Calu3 (cell line): ENCODE measurements at places on chromosomes 6 and 20. TPM values are rescaled to one million over a fixed set of nuclear protein-coding genes. Genes with fewer than 3 reads are reported as not detected.

GRCh38 chr6:157813750-157814455 lies 9.1 kb upstream of the SNX9 start:
- DNase-seq, result no peak

- no peak for DNase-seq
These were observed 35.9 kb downstream of the RIPOR3 start for GRCh38 chr20:50655311-50655880.

DNA sequence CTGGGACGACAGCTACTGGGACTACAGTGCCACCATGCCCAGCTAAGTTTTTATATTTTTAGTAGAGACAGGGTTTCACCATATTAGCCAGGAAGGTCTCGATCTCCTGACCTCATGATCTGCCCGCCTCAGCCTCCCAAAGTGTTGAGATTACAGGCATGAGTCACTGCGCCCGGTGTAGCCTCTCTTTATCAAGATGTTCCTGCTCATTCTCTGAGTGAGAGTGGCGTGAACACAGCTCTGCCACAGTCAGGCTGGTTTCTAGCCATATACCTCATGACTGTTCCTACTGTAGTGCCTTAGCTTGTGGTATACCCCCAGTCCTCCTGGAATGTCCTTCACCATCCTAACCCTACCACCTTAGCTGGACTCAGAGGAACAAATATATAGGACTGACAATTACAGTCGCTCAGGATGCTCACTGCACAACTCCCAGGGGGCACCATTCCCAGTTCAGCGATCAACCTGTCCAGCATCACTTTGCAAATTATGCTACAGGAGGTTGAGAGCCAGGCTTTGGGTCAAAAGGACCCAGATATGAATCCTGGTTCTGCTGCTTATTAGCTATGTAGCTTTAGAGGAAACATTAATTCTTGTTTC lies 86.3 kb downstream of the CHMP4B start:
- DNase-seq, result peak; percentile 58

DNA sequence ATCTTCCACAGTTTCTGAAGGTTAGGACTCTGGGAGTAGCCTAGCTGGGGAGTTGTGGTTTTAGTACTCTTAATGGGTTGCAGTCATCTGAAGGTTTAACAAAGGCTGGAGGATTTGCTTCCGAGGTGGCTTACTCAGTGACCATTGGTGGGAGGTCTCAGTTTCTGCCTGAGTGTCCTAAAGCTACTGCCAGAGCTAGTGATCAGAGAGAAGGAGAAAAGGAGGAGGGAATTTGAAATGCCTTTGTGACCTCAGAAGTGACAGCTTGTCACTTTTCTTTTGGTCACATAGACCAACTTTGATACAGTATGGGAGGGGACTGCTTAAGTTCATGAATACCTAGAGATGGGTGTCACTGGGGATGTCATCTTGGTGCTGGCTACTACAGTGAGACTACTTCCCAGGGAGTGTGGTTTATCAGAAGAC lies 41.3 kb downstream of the NCOA3 start:
- no peak for DNase-seq

- no peak for DNase-seq
These were observed 35.2 kb upstream of the EEF1E1 start for GRCh38 chr6:8137529-8137939.

DNA sequence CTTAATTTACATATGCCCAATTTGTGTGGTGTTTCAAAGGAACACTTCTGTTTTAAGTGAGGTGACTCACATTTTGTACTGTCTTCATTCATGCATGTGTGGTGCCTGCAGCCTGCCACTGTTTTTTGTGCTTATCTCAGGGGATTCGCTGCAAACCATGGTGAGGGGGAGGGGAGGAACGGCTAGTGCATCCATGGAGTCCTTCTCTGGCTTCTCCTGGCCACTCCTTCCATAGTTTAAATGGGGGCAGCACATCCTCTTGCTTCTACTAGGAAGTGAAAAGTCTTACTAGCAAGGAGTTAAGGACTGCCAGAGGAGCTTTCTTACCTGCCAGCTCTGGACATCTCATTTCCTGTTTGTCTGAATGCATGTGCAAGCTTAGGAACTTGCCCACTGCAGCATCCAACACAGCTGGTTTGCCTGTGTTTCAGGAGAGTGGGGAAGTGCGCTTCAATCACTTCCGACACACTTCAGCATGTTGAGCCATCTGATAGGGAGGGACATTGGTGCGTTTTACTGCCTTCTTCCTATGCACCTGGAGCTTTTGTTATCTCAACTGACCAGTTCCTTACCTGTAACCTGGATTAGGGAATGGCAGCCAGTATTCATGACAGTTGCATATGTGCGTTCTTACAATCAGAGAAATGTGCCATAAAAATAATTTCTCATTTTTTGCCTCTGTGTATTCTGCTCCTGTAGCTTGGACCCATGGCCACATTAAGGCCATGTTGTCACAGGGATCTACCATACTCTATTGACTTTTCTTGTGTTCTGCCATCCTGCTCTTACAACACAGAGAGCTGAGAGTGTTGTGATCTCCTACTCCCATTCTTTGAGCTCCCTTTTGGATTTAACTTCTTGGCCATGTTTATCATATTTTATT lies 211.3 kb downstream of the ARID1B start:
- no peak for DNase-seq

DNA sequence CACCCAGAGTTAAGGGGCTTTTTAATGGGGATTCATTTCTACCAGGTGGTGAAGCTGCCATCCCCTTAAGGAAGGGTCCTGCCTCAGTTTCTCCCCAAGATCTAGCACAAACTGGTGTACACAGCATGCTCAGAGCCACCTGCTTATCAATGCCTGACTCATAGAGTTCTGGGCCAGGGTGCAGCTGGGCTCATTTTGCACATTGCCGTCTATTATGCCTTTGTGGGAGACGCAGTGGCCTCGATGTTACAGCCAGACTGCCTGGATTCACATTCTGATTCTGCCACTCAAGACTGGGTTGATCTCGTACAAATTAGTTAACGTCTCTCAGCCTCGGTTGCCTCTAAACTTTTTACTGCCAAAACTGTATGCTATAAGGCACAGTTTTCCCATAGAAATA lies 365.7 kb downstream of the ZFAND3 start:
- no peak for DNase-seq

DNA sequence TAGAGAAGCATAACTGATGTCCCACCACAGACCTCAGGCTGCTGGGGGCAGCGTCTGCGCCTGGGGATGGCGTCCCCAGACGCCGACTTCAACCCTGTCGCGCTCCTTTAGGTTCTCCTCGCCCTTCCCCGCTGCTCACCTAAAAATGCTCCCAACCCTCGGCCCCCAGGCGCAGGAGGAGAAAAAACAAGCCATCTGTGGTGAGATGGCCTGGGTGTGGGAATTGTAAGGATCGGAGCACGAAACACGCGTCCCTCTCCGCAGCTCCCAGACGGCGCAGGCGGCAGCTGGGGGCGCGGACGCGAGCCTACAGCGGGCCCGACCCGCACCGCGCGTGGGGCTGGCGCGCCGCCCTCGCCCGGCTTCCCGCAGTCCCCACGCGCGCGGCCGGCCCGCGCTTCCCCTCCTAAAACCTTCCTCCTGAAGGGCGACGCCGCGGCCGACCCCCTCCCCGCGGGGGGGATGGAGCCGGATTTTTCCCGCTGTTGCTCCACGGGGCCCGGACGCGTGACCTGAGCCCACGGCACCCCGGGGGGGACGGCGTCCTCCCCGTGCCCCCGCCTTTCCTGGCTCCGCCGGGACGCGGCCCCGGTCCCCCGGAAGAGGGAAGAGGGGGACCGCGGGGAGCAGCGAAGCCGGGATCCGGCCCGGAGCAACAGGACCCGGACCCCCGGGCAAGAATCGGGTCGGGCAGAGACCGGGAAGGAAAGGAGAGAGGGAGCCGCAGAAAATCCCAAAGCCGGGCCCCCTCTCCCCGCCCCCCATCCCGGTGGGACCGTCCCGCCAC lies 611 bp downstream of the EPB41L2 start:
- no peak for DNase-seq

- DNase-seq, result no peak
These were observed 14.1 kb upstream of the SIRPB2 start for GRCh38 chr20:1505361-1505760.

GRCh38 chr6:14766391-14766994 lies 479.4 kb upstream of the JARID2 start:
- DNase-seq, result no peak

DNA sequence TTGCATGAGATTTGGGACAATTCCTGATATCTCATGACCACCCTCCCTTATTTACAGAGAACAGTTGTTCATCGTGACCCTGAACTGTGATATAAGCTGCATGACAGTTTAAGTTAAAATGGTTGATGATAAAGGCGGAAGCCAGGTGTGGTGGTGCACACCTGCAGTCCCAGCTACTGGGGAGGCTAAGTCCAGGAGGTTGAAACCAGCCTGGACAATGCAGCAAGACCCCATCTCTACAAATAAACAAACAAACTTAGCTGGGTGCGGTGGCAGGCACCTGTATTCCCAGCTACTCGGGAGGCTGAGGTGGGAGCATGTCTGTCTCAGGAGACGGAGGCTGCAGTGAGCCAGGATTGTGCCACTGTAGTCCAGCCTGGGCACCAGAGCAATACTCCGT lies 24.1 kb downstream of the COL20A1 start:
- DNase-seq, result no peak

DNA sequence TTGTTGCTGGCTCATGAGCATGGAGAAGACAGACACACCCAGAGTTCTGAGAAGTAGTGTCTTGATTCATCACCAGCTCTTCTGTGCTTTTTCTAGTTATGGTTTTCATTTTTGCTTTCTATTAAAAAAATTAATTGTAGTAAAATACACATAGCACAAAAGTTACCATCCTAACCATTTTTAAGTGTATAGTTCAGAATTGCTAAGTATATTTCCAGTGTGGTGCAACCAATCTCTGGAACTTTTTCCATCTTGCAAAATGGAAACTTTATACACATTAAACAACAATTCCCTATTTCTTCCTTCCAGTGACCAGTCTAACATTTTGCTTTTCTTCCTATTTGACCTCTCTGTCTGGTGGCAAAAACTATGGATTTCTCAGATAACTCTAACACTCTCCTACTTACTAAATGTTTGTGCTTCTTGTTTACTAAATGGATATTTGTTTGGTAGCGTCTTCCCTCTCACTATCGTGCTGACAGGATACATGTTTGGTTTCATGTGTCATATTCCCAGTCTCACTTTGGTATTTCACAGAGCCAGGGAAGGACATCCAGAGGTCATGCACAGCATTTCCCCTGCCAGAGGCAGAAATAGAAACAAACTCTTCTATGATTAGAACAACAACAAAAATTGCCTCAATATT lies 40.6 kb downstream of the TXLNB start:
- DNase-seq, result no peak

DNA sequence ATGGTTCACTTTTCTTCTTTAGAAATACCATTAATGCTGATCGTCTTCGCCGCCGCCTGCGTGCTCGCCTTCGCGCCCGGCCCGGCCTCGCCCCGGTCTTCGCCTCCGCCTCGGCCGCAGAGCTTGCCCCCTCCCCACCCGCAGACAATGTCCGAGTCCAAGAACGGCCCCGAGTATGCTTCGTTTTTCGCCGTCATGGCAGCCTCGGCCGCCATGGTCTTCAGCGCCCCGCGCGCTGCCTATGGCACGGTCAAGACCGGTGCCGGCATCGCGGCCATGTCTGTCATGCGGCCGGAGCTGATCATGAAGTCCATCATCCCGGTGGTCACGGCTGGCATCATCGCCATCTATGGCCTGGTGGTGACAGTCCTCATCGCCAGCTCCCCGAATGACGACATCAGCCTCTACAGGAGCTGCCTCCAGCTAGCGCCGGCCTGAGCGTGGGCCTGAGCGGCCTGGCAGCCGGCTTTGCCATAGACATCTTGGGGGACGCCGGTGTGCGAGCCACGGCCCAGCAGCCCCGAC lies 4.8 kb upstream of the PRPH2 start:
- peak; percentile 9 for DNase-seq

The PLN gene
- total RNA-seq, result not detected in 2 replicates

The FOXS1 gene
- total RNA-seq, result not detected in 2 replicates

The EDN1 gene
- total RNA-seq, result 24.7 and 40.6 TPM in 2 replicates

The SAMD5 gene
- total RNA-seq, result 0.76 TPM in 1 of 2 replicates, not detected in the other

The FAM217A gene
- total RNA-seq, result not detected in 2 replicates

The HCRTR2 gene
- not detected in 2 replicates for total RNA-seq

The BPIFB1 gene
- total RNA-seq, result 8.5 and 9.2 TPM in 2 replicates
